Kidney (tissue), 22 donors: ENCODE measurements at places on chromosomes 12 and 14. TPM values are rescaled to one million over a fixed set of nuclear protein-coding genes. Genes with fewer than 3 reads are reported as not detected.

DNA sequence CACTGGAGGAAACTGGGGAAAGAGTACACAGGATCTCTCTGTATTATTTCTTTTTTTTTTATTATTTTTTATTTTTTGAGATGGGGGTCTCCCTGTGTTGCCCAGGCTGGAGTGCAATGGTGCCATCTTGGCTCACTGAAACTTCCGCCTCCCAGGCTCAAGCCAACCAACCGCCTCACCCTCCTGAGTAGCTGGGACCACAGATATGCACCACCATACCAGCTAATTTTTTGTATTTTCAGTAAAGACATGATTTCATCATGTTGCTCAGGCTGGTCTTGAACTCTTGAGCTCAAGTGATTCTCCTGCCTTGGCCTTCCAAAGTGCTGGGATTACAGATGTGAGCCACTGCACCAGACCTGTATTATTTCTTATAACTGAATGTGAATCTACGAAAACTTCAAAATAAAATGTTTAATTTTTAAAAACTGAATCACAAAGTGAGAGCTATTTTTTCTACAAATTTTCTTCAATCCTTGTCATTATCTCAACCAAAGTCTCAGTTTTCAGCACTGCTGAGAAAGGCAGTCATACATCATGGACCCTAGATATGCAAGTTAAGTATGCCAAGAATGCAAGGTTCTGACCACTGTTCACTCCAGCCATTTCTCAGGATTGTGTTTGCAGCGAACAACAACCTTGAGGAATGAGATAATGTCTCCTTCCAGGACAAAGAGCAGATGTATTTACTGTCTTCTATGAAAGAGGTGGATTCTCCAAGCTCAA, 2.4 kb downstream of the EAPP start:
- DNase-seq, result no peak

DNA sequence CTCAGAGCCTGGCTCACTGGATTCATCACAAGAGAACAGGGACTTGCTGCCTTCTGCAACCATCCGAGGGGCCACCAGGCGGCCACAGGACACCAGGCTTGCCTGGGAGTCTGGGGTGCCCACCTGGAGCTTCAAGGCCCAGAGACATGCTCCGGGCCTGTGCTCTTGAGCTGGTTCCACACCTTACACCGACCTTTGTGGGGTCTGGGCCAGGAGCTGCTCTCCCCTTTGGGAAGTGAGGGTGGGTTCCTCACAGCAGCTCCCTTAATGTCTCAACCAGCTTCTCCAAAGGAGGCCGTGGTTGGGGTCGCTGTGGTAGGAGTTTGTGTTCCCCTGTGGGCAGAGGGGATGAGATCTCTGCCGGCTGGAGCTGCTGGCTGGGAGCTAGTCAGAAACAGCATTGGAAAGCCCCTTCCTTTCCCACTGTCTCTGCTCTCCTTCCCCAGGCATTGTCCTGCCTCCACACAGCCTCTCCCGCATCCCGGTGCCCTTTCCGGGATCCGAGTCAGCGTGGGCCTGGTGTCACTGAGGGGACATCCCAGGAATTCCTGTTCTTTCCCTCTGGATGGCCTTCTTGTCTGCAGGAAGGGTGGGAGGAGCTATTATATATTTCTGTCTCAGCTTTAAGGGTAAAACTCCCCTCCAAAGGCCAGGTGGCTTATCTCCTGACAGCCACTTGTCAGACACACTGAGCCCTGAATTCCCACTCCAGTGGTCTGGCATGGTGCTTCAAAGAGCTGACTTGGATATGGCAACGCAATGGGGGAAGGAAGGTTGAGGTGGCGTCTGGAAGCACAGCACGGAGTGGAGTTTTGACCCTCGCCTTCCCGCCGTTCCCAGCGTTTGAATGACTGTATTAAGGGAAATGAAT, 5.1 kb upstream of the PAPLN start:
- peak; percentile 57 for DNase-seq

DNA sequence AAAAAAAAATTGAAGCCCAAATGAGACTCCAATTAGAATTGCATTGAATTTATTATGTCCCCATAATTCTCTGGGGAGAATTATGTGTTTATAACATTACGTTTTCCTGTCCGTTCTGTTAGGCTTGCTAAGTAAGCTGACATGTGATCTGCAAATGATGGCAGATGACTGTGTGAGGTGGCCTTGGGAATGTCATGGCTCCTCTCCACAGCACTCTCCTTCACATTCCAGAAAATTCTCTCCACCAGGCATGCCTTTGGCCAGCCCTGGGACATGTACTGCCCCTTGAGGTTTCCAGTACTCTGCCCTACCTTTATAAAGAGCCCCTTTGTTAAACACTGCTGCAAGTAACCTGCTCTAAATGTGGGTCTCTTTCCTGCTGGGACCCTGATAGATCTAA, 28.3 kb upstream of the INF2 start:
- no peak for DNase-seq

GRCh38 chr12:94458877-94459727, 565 bp downstream of the CEP83 start:
- DNase-seq, result no peak

- no peak for DNase-seq
These were observed 123.5 kb upstream of the FBXO33 start for GRCh38 chr14:39555749-39556148.

- DNase-seq, result no peak
These were observed 91.3 kb downstream of the RPS29 start for GRCh38 chr14:49494836-49495235.

DNA sequence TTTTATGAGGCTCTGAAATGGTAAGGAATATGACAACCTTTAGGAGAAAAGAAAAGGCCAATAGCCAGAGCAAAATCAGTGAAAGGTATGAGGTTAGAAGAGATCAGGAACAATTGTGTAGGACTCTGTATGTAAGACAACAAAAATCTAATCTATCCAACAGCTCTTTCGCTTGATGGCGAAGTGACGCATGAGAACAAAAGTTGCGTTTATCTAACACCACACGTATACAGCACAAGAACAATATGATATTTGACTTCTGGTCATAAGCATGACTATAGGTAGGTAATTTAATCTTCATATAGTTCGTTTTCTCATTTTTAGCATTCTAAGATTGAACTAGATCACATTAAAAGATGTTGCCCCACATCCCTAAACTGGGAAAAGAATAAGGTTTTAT, 1.5 kb downstream of the CLECL1 start:
- no peak for DNase-seq

DNA sequence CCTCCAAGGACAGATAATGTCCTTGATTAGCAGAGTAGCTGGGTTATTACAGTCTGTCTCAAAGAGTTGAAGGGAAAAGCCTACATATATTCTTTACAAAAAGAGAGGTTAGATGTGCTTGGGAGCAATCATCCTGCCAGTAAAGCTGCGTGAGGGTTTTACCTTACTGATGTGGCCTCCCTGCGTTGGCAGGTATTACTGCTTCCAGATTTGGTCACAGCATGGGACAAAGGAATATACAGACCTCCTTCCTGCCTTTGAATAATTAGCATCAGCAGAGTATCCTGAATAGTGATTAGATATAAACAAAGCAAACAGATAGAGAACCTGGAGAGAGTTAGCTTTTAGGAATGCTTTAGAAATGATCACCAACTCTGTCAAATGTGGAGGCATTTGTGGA, 69.6 kb downstream of the TMTC2 start:
- no peak for DNase-seq

DNA sequence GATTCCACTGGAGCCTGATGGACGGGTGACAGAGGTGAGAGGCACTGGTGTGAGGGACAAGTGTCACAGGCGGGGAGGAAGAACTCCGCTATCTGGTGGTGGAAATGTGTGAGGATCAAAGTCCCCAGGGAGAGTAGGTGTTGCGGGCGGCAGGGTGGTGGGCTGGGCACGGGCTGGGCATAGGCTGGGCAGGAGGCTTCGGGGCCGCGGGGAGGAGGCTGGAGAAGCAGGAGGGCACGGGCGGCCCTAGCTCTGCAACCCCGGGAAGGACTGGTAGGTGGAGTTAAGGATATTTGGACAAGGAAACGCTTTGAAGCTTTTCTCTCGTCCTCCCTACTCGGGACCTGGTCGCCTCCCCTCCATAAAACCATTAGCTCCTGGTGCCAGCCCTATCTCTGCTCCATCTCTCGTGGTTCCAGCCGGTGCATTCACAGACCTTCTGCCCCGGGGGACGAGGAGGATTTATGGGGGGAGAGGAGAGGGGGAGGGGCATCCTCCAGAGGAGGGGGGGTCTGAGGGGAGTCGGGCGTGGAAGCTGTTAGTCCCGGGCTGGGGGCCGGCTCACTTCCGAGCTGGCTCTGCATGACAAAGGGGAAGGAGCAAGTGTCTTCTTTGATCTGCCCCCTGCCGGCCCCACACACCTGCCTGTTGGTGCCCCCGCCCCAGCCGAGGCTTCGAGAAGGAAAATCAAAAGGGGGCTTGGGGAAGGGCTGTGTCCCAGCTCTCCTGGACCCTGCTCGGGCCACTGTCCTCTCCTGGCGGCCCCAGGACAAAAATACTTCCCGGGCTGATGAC, 504 bp downstream of the WNT5B start:
- DNase-seq, result peak; percentile 89

DNA sequence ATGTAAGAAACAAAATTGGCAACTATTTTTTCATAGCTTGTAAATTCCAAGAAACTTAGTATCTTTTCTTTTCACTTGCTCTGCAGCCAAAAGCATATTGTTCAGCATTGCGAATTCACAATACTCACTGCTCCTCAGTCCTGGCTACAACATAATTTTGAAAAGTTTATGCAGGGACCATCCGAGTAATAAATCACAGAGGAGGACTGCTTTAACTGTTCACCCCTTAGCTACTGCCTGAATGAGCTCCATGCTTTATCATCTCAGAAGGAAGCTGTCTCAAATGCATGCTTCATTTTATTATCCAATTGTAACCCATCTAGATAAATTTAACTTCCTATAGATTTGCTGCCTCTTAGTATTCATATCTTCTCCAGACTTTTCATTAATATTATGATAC, 827.8 kb downstream of the DIO2 start:
- DNase-seq, result peak; percentile 20

DNA sequence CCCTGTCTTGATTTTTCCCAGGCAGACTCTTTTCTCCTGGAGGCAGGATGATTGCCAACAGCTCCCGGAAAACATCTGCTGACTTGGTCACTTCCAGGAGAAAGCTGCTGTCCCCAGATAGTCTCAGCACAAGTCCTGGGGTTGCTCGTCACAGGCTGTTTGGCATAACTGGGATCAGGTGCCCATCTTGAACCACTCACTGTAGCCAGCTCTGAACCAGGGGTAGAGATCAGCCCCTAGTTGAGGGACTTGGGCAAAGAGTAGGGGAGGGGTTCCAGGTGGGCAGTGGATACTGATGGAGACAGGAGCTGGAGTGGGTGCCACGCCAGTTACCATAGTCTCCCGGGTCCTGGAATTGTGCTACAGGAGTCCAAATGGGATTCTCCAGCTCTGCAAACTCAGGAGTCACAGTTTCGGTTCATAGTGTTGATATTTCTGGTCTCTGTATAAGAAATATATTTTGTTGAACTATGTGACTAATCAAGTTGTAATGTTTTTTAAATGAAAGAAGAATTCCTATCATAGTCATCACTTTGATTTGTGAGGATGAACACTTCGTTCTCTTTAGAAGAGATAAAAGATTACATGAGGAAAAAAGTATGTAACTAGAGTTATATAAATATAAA, 1154.5 kb downstream of the AACS start:
- DNase-seq, result no peak

DNA sequence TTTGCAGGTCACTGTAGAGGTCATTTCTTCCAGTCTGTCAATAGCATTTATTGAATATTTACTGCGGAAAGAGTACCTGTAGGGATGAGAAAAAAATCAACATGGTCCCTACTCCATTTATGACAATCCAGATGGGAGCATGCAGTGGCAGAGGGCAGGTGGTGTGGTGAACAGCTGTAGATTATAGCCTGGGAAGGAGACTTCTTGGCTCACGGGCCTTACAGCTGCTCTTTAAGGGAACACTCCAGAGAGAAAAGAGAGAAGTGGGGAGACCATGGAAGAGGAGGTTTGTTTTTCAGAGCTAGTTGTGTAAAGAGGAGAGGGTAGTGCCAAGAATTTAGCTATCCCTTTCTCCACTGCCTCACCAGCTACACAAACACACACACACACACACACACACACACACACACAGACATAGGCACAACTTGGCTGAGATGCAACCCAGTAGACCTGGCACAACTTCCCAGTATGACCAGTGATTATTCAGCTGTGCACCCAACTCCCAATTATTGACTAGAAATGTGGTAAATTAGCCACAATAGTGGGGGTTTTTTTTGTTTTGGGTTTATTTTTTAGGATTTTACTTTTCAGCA, 41.0 kb downstream of the GPHB5 start:
- DNase-seq, result no peak

- DNase-seq, result peak; percentile 74
These were observed 93.9 kb upstream of the OVCH1 start for GRCh38 chr12:29591140-29592020.

DNA sequence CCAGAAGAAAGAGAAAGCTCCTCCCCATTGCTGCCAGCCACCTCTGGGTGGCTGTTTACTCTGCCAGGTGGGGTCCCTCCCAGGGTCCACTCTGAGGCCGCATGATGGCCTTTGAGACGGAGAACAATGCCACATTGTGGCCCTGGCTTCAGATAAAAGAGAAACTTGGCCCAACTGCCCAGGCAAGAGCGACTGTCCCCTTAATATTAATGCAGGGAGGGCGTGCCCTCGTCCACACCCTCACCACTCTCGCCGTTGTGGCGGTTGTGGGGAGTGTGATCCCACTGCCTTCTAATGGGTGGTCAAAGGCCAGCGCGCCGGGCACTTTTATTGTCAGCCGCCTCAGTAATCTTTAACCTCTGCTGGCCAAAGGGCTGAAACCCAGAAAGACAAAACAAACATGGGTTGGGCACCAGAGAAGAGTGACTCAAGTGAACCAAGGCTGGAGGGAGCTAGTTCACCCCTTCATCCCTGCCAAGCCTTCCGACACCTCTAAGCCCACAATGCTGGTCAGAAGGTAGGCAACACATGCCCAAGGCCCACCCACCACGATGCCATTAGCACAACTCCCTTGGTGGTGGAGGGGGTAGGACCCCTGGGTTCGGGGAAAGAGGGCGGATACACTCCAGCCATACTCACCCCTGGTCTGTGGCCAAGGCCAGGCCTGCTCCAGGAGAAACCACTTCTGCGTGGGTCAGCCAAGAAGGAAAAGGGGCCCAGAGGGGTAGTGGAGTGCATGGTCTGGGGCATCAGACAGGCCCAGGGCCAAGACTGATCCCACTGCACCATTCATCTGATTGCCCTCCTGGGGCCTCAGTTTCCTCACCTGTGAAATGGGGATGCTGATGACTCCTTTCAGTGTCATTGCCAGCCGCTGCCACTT, 44.5 kb upstream of the BCL11B start:
- DNase-seq, result no peak

GRCh38 chr14:50829489-50830043, 1.4 kb downstream of the NIN start:
- no peak for DNase-seq

GRCh38 chr12:21666722-21667121, 9.1 kb upstream of the LDHB start:
- DNase-seq, result no peak

- no peak for DNase-seq
These were observed 144.9 kb downstream of the SRGAP1 start for GRCh38 chr12:63989301-63989845.

SRRM4 gene
- 0.17 TPM for polyA plus RNA-seq

MUCL1 gene
- not detected for polyA plus RNA-seq

EIF2S3B gene
- not detected for polyA plus RNA-seq

KRT5 gene
- polyA plus RNA-seq, result not detected

KRT82 gene
- polyA plus RNA-seq, result not detected

TAS2R8 gene
- polyA plus RNA-seq, result not detected

KRT2 gene
- polyA plus RNA-seq, result not detected

AKAP5 gene
- 0.71 TPM for polyA plus RNA-seq

STAC3 gene
- polyA plus RNA-seq, result 1.5 TPM

AHNAK2 gene
- polyA plus RNA-seq, result 1.1 TPM
